Fibroblast of villous mesenchyme (primary cell): ENCODE measurements at places on chromosomes 5 and 9. TPM values are rescaled to one million over a fixed set of nuclear protein-coding genes. Genes with fewer than 3 reads are reported as not detected.

CCDC152 gene
- 0.86 and 0.97 TPM in 2 replicates for total RNA-seq

CTSL gene
- total RNA-seq = 156 and 163 TPM in 2 replicates

OBP2B gene
- total RNA-seq = not detected in 2 replicates

PRSS3 gene
- total RNA-seq = 3.9 and 12.9 TPM in 2 replicates

SPINK6 gene
- total RNA-seq = not detected in 2 replicates

PCDH1 gene
- 0.43 and 3.5 TPM in 2 replicates for total RNA-seq

HTR1A gene
- total RNA-seq = not detected in 2 replicates

LCN9 gene
- not detected in 2 replicates for total RNA-seq

LURAP1L gene
- 38.0 and 49.0 TPM in 2 replicates for total RNA-seq

TBC1D9B gene
- total RNA-seq = 70.0 and 93.1 TPM in 2 replicates

FKTN gene
- total RNA-seq = 33.2 and 44.0 TPM in 2 replicates

RICTOR gene
- total RNA-seq = 47.4 and 50.1 TPM in 2 replicates

VCAN gene
- 490 and 730 TPM in 2 replicates for total RNA-seq

SETX gene
- 77.6 and 89.8 TPM in 2 replicates for total RNA-seq
